ENCODE measurements at places on chromosomes 16 and 17.

DNA sequence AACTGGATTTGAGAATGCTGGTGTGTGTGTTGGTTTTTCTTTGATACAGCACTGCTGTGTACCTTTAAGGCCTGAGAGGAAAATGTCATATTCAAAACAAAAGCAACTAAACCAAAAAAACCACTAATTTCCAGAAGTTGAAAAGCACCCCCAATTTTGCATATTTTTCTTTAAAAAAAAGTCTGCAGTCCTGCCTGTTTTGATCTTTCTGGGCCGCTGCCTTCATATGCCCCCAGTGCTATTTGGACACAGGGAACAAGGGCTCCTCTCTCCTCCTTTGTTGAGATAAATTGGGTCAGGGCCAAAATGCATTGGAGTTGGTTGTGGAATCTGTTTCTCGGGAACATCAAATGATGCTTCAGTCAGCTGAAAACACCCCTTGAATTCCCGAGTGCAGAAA is 26.9 kb downstream of the GPT2 start:
- DNase-seq, result no peak

- no peak for DNase-seq
Observed at GRCh38 chr17:34024806-34025551, 230.1 kb upstream of the CCL2 start.

- DNase-seq, result no peak
Observed at GRCh38 chr16:76490036-76490639, 212.9 kb downstream of the CNTNAP4 start.

DNA sequence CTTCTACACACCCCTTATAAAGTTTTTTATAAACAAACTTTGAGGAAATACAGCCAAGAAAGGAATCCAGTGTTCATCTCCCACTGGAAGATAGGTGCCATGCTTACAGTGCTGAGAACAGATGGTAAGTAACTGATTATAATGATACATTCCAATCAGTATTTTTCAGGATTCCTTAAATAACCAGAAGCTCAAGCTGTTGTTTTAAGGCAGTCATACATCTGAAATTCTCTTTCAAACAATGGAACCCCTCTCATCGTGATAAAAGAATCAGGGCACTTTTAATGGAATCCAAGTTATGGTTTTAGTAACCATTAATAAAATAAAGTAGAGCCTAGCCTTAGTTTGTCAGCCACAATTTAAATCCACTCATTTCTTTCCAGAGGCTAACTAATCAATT is 56.1 kb upstream of the STAC2 start:
- no peak for DNase-seq

Measured in mesenchymal stem cell (in vitro differentiated cells and primary cell).